GM03348 (cell line): ENCODE measurements at places on chromosomes 12 and 14.

- no peak for DNase-seq
Measured at GRCh38 chr14:77738559-77739250, 22.3 kb downstream of the SNW1 start.

- DNase-seq: no peak
Measured at GRCh38 chr14:20719777-20720176, 25.9 kb upstream of the EDDM3A start.

GRCh38 chr12:121911824-121912585 is 6.4 kb upstream of the CFAP251 start:
- DNase-seq: no peak

DNA sequence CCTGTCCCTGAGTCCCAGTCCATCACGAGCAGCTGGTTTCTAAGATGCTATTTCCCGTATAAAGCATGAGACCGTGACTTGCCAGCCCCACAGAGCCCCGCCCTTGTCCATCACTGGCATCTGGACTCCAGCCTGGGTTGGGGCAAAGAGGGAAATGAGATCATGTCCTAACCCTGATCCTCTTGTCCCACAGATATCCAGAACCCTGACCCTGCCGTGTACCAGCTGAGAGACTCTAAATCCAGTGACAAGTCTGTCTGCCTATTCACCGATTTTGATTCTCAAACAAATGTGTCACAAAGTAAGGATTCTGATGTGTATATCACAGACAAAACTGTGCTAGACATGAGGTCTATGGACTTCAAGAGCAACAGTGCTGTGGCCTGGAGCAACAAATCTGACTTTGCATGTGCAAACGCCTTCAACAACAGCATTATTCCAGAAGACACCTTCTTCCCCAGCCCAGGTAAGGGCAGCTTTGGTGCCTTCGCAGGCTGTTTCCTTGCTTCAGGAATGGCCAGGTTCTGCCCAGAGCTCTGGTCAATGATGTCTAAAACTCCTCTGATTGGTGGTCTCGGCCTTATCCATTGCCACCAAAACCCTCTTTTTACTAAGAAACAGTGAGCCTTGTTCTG is 41.6 kb downstream of the DAD1 start:
- DNase-seq: no peak

GRCh38 chr12:3185260-3185870 is 108.2 kb downstream of the TSPAN9 start:
- DNase-seq: no peak

- no peak for DNase-seq
Measured at GRCh38 chr14:36582011-36582873, at the start of gene NKX2-8. NKX2-8 (minus strand) TSS chr14:36582614; CDS start chr14:36582389, 225 bp downstream.

GRCh38 chr14:67514650-67515385 is 18.3 kb upstream of the PLEKHH1 start:
- DNase-seq: peak; percentile 78

DNA sequence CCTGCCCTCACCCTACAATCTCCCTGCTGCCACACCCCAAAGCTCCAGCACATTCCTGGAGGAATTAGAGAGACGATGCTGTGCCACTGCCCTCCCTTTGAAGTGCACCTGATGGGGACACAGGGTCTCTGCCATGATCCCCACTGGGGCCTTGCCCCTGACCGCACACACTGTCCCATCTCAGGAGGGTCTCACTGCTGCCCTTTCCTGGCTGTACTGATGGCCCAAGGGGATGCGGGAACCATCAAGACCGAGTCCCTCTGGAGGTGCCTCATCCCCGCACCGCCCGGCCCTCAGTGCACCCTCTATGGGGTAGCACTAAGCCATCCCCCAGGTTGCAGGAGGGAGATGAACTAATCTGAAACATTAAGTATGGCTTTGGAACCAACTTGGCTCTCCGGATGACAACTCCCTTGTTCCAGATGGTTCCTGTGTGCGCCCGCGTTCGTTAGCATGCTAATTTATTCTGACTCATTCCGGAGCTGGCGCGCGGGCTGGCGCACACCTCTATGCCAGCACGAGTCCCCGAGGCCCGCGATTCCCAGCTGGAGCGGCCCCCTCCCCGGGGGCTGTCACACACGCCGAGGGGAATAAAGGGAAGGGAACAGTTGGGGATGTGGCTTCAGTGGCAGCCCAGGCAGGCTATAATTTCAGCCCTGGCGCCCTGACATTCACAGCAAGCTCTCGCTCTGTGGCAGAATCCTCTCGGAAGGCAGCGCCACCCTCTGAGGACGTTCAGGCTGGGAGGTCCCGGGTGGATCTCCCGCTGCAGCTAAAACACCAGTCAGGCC is 34.2 kb upstream of the C14orf180 start:
- DNase-seq: peak; percentile 5

GRCh38 chr14:52025310-52025709 is 36.0 kb downstream of the RTRAF start:
- DNase-seq: peak; percentile 83

- DNase-seq: no peak
Measured at GRCh38 chr12:4286771-4287317, 13.3 kb downstream of the CCND2 start.

- DNase-seq: no peak
Measured at GRCh38 chr12:14244876-14245669, 120.4 kb upstream of the ATF7IP start.

DNA sequence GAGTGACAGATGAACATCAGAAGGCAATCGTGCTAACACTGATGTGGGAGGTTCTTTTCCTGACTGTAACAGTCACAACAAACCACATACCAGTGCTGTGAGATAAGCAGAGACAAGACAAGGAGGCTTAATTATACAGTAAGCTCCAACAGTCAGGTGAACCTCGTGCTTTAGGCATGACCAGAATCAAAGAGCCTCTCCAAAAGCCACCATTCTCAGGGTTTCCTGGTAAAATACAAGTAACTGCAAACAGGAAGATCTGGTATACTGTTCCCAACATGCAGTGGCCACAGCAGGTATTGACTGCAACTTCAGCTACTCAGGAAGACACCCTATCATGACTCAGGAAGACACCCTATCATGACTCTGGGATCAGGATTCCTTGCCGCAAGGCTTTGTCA is 47.3 kb upstream of the GTF2A1 start:
- DNase-seq: no peak

- no peak for DNase-seq
Measured at GRCh38 chr14:97293659-97294058, 496.5 kb downstream of the VRK1 start.

DNA sequence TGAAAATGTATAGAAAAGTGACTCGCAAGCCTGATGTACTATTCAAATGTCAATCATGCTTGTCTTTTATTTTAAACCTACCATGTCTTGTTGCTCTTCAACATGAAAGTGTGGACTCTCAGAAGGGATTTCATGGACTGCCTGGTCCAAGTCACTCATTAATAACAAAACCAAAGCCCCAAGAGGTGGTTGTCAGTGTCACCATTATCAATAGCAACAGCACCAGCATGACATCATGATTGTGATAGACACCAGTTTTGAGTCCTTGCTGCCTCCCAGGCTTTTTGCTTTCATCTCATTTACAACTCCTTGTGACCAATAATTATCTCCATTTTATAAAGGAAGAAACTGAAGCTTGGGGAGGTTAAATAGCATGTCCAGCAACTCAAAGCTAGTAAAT is 112.0 kb upstream of the TMPO start:
- DNase-seq: no peak

DNA sequence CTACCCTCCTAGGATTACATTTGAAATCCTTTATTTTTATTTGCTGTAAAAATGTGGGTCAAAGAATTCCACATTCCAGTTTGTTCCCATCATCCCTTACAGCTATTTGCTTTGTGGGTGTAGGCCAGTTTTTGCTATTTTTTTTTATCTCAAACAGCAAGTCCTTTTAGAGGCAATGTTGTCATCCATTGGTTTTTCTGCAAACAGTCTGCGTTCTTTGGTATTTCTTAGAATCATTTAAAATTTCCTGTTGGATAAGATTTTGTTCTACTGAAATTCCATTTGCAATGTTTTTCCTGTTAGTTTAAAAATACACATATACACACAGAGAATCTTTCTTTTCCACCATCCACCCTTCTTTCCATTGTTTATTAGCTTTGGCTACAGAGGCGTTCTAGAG is 53.3 kb upstream of the STK38L start:
- DNase-seq: peak; percentile 59

DNA sequence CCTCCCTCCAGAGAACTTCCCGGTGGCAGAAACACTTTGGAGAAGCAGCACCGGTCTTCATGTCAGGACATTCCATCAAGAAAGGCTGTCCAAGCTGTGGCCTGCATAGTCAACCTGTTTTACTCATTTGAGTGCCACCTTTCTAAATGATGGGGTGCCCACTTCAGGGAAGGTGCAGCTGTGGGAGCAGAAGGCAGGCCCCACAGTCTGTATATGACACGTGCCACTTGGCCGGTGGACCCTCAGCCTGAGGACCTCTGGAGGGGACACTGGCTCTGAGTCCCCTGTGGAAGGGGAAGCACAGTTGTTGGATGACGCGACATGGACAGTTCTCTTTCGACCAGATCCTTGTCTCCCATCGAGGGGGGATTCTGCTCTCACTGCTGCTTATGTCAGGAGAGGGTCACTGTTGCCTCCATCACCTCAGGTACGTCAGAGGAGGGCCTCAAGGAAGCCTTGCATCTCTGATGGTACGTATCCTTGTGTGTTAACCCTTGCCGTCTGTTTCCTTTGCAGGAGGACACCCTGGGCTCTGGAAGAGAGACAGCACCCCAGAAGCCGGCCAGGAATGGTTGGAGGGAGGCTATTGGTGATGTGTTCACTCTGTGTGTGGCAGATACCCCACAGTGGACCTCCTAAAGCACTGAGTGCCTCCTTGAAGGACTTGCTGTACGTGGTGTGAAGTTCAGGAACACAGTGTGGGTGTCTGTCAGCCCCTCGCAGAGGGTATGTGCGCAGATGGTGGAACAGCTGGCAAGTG is 132.1 kb upstream of the RTL1 start:
- no peak for DNase-seq

- no peak for DNase-seq
Measured at GRCh38 chr12:113340061-113340460, 5.2 kb upstream of the SLC8B1 start.

DNA sequence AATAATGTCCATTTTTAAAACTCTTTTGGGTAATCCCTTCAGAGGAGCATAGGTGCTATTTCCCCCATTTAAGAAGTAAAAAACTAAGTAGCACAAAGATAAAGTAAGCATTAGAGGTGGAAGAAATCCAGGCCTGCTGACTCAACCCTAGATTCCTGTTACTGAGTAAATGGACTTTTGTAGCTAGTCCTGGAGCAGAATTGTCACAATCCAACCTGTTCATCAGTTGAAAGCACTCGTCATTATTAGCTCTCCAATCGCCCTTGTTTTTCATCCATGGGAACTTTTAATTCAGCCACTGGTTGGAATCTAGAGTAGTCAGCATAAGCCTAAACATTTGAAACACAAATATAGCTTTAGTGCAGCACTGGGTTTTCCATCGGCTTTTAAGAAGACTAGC is 139.5 kb upstream of the AMIGO2 start:
- DNase-seq: peak; percentile 27

GRCh38 chr12:62725781-62726180 is 209.2 kb downstream of the PPM1H start:
- DNase-seq: no peak

DNA sequence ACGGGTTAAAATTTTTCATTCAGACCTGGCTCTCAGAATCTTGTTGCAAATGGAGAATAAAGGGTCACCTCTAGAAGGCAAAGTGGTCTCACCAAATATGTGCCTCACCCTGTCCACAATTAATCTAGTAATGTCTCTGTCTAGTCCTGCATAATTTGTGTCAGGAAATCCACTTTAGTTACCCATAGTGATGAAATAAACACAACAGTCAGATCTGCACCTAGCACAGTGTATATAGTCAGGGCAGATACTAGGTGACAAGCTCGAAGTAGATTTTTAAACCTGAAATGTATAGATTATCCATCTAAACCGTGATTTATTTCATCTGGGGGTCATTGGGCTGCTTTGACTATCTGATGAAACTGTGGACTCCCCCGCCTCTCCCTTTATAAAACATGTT is 15.9 kb upstream of the FLVCR2 start:
- DNase-seq: no peak

GRCh38 chr14:57974896-57975295 is 109.0 kb upstream of the SLC35F4 start:
- no peak for DNase-seq

DNA sequence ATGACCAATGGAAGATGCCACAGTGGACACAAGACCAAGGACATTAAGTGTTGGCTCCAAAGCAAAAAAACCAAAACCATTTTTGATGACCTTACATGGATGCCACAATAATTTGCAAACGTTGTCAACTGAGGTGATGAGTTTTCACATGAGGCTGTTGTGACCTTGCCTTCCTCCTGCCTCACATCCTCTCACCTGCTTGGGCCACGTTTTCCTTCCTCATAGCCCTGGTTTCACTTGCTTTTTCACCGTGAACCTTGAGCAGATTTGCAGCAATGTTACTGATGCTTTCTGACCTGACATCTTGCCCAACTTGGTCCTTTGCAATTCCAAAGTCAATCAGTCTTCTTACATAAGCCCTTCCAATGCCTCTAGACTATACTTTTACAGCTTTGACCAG is 3.7 kb downstream of the KRT6B start:
- DNase-seq: no peak

GRCh38 chr12:1633459-1633858 is 4.4 kb downstream of the WNT5B start:
- DNase-seq: no peak

DNA sequence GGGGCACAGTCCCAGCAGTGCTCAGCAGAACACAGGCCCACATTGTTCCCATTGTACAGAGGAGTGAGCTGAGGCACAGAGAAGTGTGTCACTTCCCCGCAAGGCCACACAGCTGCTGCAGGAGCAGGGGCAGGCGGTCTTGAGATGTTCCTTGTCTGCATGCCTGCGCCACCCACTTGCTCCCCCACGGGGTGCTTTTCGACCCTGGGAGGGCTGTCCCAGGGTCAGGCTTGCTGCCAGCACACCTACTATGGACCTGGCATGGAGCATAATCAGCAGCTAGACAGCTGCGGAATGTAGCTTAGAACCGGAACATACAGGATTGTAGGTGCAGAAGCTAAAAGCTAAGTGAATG is 7.8 kb upstream of the EP400 start:
- no peak for DNase-seq

DNA sequence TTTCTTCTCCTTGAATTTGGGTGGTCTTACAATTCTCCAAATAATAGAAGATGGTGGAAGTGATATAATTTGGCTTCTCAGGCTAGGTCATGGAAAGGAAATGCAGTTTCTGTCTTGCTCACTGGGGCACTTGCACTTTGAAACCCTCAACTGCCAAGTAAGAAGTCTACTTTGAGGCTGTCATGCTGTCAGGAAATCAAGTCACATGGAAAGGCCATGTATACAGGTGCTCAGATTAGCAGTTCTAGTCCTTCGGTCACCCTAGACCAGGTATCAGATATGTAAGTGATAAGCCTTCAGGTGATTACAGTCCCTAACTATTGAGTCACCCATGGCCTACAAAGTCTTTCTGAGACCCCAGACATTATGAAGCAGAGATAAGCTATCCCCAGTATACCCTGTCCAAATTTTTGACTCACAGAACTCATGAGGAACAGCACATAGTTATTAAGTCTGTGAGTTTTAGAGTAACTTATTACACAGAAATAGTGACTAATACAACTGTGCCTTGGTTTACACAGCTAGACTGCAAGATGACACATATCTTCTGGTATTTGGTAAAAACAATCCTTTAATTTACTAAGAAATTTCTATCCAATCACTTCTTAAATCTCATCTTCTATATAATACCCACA is 26.3 kb upstream of the BBS10 start:
- peak; percentile 4 for DNase-seq

GRCh38 chr12:52041695-52042123 is 9.5 kb upstream of the NR4A1 start:
- DNase-seq: peak; percentile 58
